Stimulated activated CD4-positive, alpha-beta T cell treated with anti-CD3 and anti-CD28 coated beads, Interleukin-1b, Interleukin-23, amount 100 ng/mL, for 1 hour (primary cell): ENCODE measurements at places on chromosomes 7 and 10.

- DNase-seq: no peak
Observed at GRCh38 chr10:114336823-114337509, 67.3 kb downstream of the AFAP1L2 start.

DNA sequence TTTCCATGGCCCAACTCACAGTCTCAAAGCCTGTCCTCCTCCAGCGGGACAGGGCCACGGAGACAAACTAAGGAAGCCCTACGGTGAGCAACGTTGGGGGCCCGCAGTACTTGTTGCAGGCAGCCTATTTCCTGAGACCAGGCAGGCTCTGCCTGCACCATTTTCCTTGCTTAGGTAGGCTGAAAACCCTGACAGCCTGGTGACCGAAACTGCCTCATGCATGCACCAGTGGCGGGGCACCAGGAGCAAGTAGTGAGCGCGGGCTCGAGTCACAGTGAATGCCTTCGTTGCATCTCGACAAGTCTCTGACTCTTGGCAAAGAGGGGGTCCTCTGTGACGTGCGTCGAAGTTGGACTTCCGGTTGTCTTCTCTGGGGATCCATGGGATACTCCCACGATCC, 23.3 kb upstream of the ZNF273 start:
- no peak for DNase-seq

- DNase-seq: no peak
Observed at GRCh38 chr10:17790651-17791050, 18.5 kb upstream of the MRC1 start.

GRCh38 chr7:111933609-111934008, 272.6 kb downstream of the DOCK4 start:
- DNase-seq: no peak

- DNase-seq: no peak
Observed at GRCh38 chr10:74383642-74384041, 232.6 kb downstream of the ADK start.

DNA sequence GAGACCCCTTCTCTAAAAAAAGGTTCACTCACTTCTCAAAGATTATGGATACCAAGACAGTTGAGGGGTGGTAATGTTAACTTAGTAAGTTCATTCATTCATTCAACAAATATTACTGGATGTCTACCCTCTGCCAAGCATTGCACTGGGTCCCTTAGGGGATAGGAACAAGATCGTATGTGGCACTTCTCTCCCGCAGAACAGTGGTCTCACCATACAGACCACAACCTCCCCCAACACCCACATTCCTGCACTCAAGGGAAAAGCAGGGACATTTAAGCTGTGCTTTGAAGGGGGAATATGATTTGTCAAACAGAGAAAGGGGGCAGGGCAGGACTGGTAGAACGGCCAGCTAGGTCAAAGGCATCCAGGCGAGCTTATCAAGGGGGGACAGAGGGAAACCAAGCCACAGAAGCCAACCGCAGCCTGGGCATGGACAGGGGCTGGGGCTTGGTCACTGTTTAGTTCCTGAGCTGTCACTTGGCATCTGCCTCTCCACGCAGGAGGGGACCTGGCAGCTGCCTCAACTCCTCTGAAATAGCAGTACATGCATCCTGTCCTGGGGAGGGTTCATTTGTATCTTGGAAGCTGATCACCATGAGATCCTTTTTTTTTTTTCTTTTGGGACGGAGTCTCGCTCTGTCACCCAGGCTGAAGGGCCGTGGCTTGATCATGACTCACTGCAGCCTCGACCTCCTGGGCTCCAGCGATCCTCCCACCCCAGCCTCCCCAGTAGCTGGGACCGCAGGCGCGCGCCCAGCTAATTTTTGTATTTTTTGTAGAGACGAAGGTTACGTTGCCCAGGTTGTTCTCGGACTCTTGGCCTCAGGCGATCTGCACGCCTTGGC, 949 bp upstream of the CLIP2 start:
- no peak for DNase-seq

GRCh38 chr7:67912437-67912836, 915.8 kb downstream of the TYW1 start:
- DNase-seq: no peak

DNA sequence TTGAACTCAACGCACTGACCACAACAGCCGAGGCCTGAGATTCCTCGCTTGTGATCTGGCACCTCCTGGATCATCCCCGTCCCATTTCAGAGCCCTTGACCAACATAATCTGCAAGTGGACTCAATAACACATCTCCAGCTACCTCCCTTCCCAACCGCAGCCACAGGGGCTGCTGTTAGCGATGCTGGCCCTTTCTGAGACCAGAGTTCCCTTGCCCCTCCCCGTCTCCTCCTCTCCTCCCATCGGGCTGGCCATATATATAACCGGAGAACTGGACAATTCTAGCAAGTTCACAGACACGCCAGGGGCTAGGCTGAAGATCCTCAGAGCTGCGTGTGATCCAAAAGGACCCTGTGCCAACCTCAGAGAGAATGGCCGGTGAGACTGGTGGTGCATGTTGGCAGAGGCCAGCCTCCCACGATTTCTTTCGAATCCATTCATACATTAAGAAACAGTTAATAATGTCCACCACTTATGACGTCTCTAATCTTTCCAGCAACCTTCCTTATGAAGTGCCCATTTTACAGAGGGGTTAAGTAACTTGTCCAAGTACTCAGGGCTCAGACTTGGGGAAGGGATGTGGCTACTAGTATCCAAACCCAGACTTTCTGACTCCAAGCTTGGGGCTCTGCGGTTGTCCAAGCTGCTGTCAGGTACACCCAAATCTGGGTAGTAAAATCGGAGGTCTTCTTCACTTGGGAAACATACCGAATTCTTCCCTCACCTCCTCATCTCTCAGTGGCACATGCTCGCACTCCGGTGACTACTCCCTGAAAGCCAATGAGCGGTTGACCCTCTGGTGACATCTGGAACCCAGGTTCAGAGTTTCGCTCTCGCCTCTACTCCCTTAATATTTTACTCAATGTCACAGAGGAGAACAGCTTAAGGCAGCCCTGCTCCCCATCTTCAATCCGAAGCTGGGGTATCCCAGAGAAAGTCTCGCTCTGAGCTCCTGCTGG, 11.2 kb upstream of the FEZF1 start:
- DNase-seq: no peak

DNA sequence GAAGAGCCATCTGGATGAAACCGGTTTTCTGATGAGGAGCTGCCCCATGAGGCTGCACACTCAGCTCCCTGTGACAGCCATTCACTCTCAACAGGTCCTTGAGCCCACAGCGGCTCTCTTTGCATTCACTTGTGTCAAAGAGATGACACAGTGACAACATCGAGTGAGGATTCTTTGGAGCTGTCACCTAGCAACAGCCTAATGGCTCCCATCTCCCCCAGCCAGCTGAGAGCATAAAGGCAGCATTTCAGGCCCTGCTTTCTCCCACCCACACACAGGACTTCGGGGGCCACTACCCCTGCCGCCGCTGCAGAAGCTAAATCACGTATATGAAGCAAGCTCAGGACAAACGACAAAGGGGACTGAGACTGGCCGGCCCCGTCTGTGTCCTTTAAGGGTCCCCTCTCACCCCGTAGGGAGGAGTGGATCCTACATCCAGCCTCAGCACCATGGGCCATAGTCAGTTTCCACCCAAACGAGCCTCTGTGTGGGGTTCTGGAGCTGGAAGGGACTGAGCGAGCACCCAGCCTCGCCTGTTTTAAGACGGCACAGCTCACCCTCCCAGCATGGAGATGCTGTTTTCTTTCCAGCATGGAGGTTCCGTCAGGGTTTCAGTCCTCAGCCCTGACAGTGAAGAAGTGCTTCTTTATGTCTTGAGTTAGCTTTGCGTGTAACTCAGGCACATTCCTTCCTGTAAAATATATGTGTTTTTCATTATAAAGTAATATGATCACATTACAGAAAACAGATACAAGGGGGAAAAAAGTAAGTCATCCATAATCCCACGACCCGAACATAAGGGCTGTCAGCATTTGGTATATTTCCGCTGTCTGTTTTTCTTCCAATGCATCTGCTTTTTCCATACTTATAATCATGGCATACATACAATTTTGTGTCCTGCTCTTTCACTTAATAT, 4.9 kb downstream of the CPA4 start:
- no peak for DNase-seq

DNA sequence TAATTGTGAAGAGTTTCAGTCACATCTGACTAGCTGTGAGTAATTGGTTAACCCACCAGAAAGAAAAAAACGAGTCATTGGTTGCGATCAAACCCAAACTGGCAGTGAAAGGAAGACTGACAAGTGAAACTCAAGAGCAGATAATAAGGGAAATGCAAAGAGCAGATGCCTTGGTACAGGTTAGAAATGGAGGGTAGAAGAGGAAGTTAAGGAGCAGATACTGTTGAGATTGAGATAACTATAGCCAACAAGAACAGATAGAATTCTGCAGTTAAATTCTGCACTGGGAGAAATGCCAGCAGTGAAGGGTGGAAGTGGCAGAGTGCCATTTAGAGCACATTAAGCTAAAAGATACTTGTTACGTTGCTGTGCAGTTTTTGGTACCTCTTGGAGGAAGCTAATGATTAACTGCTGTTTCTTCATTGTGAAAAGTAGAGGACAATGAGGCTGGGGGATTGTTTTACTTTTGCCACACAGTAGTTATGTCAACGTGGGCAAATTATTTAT, 65.8 kb downstream of the CDK13 start:
- no peak for DNase-seq

DNA sequence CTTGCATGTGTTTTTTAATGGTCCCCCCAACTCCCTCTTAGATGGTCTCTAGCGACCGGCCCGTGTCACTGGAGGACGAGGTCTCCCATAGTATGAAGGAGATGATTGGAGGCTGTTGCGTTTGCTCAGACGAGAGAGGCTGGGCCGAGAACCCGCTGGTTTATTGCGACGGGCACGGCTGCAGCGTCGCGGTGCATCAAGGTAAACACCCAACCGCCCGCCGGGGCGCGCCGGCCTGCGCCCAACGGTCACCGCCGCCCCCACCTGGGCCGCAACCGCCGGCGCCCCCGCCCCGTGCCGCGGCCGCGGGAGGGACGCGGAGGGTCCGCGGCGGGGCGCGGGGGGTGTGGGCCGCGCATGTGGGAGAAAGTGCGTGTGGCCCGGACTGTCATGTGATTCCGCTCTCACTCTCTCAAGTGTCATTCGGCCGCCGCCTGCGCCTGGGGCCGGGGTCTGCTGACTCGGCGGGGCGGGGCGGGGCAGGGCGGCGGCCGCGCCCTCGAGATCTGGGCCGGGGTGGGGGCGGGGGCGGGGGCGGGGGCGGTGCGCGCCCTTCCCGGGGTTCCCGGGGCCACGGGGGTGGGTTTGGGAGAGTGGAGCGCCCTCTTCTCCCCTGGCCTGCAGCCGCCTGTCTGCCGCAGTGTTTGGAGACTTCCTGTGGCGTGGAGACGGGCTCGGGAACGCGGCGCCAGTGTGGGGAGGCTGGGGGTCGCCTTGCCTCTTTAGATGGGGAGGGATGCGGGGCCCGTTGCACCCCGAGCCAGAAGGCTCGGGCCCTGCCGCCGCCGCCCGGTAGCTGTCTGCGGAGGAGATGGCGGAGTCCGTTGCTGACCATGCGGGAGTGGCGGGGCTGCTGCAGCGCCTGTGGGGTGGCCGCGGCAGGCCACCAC, 817 bp downstream of the MLLT10 start:
- no peak for DNase-seq

DNA sequence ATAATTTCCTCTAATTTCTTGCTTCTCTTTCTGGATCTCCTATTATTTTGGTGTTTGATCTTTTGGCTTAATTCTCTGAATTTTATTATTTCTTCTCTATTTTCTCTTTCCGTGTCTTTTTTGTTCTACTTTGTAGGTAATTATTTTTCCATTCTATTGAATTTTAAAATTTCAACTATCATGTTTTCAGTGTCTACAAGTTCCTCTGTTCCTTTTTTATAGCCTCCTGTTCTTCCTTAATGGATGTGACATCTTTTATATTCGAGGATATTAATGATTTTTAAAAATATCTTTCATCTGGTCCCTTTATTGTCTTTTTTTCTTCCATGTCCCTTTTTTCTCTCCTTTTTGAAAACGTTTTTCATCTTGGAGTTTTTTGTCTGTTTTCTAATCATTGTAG, 11.1 kb downstream of the CDC123 start:
- DNase-seq: no peak

DNA sequence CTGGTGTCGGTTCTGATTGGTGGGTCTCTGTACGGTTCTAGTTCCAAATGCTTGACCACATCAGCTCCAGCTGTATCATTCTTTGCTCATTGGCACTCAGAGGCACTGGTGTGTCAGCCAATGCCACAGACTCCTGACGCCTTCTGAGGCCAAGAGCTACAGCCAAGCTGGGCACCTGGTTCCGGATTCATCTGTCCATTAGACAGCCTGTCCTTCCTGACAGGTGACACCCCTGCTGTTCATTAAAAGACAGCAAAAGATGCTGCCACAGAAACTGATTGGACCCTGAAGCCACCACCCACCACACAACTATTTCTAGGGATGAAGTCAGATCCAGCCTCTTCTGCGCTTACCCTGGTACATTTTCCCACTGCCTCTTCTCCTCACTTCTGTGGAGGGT, 35.6 kb downstream of the COL13A1 start:
- DNase-seq: no peak

DNA sequence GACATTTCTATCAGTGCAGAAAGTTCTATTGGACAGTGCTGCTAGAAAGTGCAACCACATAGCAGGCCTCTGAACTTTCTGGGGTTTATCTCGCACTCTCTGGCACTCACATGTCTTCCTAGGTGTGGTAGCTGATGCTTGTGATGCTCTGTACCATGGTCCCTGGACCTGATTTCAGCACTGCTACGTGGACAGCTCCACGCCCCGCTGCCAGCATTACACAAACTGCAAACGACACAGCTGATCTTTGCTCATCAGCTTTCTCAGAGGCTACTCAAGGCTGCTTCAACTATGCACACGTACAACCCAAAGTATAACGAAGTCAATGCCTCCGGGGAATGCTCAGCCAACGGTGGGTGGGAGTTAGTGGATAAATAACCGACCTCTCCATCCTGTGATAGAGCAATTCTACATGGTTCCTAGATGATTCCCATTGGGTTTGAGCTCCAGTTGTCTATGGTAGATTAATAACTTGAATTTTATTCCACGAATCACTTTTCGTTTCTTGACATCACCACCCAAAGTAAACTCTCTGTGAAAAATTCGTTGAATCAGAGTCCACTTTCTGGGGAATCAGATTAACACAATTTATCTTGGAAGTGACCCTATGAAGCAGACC, 302.5 kb downstream of the ACTR3B start:
- no peak for DNase-seq

- DNase-seq: no peak
Observed at GRCh38 chr7:115462301-115463015, 540.6 kb downstream of the MDFIC start.
